ENCODE measurements at places on chromosomes 6 and 20.

GRCh38 chr20:751761-752160, 16.5 kb downstream of the SLC52A3 start:
- DNase-seq: no peak

DNA sequence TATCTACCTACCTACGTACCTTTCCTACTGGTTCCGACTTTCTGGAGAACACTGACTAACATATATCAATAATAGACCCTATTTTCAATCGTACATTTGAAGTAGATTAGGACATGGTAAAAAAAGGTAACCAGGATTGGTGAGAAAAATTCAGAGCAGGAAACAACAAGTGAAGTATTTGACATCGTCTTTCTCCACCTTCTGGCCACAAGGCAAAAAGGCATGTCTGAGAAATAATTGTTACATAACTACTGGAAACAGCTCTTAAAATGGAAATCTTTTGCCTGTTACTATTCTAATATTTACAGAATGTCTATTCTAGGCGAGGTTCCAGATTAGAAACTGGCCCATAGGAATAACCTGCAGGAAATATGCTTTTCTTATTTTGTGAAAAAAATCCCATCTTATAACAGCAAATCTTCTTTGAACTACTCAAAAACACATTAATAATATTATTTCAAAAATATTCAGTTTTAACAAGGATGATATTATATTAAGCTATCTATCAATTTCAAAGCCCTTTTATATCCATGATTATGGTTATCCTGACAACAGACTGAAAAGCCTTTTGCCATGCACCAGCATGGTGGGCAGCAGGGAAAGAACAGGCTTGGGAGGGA, 80.8 kb downstream of the RCAN2 start:
- DNase-seq: peak; percentile 19

DNA sequence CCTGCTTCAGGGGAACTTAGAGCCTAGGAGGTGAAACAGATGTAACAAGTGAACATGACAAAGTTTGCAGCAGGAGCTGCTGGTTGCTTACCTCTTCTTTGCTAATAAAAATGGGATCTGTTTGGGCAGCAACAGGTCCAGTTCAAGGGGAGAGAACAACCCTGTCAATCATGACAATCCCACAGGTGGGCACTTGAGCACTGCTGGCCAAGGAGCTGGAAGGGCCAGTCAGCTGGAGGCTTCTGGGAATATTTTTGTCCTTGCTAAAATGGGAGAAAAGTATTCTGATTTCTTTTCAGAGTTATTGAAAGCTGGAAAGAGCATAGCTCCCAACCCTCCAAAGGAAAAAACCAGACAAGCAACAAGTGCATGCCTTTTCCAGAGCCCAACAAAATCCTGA, 477.7 kb upstream of the SULF2 start:
- no peak for DNase-seq

- DNase-seq: peak; percentile 99
These were observed 17.8 kb upstream of the ZNF217 start for GRCh38 chr20:53611449-53611894.

- DNase-seq: no peak
These were observed 71.1 kb downstream of the ASCC3 start for GRCh38 chr6:100810015-100810414.

GRCh38 chr6:130585587-130585986, 219.8 kb downstream of the TMEM200A start:
- DNase-seq: no peak

GRCh38 chr6:166745801-166746668, 119.0 kb upstream of the RPS6KA2 start:
- no peak for DNase-seq

DNA sequence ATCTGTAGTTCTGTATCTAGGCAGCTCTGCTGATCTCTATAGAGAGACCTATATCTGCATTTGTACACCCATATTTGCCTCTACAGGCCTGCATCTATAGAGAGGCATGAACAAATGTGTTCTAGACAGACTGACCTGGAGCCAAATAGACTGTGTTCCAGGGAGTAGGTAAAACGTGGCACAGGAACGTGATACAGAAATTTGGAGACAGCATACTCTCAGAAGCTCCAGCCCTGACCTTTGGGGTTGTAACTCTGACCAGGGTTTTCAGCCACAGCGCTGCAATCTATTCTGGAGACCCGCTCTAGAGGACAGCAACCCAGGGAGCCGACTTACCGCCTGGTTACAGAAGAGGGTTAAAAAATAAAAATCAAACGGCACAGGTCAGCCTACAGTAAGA, 983 bp downstream of the RBBP9 start:
- DNase-seq: no peak

- DNase-seq: peak; percentile 37
These were observed 427.1 kb upstream of the NOX3 start for GRCh38 chr6:155882527-155883333.

- no peak for DNase-seq
These were observed 6.8 kb downstream of the JAG1 start for GRCh38 chr20:10667077-10667401.

DNA sequence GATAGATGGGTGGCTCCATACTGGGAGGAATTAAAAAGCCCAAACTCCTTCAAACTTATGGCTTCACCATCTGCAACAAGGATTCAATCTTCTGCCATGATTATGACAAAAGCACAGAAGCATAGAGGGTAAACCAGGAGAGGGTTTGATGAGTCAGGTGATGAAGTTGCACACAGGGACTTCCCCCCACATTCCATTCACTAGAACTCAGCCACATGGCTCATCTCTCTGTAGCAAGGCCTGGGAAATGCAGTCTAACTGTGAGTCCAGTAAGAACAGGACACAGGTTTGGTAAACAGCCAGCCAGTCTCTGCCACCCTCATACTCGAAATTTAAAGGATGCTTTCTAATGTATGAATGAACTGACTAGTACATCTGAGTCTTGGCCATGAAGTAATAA, 142.9 kb downstream of the HIVEP2 start:
- DNase-seq: peak; percentile 98

GRCh38 chr6:49550492-49551077, at the start of gene C6orf141:
TSS of gene C6orf141 (plus strand) at chr6:49550668. CDS start at chr6:49550793, 125 bp downstream.
- DNase-seq: peak; percentile 2

DNA sequence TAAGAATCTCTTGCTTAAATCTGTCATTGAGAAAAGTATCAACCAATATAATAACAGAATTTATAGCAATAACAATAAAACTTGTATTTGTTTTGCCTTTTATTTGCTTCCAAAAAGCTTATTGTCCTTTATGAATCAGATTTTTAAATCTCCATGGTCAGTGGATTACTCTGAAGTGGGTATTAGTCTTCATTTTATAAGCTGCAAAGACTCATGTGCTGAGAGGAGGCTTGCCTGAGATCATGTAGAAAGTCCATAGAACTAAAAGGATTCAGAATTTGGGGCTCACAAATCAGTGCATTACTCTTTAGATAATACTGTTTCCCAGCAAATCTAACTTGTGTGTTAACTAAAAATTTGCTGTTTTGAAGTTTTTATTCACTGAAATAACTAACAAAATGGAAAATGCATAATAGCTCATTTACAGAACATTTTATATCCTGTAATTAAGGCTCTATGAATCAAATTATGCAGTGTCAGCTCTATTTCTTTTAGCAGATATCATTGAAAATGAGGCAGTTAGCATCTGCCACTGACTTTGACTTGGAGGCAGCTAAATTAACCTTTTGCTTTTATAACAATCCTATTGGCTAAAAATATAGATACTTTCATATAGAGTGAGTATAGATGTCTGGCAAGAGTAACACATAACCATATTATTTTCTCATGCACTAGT, 781.1 kb upstream of the CITED2 start:
- DNase-seq: no peak

DNA sequence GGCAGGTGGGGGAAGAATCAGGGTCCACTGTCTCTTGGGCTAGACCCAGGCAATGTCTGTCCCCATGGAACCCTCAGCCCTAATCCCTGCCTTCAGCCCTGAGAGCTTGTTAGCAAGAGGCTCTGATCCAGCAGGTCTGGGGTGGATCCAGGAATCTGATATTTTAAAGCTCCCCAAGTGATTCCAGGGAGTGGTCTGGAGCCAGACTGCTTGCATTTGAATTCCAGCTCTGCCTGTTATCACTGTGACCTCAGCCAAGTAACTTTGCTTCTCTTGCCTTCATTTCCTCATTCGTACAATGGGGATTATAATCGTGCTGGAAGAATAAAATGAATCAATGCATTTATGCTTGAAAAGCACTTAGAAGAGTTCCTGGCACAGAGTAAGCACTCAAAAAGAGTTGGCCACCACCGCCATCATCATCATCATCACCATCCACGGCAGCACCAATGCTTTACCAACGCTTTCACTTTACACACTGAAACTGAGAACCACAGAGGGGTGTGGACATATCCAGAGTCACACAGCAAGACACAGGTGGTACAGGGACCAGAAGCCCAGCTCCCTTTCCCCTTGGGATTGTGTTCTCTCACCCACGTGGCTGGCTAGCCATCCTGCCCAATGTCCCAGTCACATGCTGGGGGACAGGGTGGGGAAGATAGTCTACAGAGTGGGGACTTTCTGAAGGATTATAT, 75.7 kb upstream of the RALY start:
- DNase-seq: no peak

- DNase-seq: no peak
These were observed 46.8 kb downstream of the CYP24A1 start for GRCh38 chr20:54126806-54127655.

GRCh38 chr6:106339334-106340029, 13.9 kb upstream of the ATG5 start:
- peak; percentile 78 for DNase-seq

GRCh38 chr6:17167327-17167979, 65.6 kb downstream of the STMND1 start:
- peak; percentile 61 for DNase-seq

- DNase-seq: no peak
These were observed 83.0 kb downstream of the ZHX3 start for GRCh38 chr20:41234546-41234945.

- DNase-seq: no peak
These were observed 16.1 kb downstream of the BFSP1 start for GRCh38 chr20:17515053-17515452.
